ENCODE measurements at places on chromosomes 4 and X.

DNA sequence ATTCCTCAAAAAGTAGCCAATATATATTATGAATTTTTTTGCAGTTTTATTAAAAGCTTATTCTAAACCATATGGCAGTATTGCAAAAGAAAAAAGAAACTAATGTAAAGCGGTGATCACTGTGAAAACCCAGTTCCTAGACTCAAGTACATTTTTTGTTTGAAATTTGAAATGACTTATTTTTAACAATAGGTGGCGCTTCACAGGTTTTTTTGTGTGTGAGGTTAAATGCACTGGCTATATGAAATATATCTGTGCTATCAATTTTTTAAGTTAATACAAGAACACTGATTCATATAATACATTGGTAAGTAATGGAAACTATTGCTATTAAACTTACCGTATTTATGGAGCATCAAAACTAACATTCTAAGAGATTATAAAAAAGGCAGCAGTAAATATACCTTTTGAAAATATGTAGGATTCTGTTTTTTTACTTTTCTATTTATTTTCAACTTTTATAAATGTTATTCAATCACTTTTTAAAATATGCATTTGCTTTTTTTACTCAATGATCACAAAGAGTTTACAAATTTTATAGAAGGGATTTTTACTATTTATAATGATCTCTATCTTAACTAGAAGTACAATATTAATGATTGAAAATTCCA lies 5.6 kb upstream of the SPRY1 start:
- no peak for DNase-seq

GRCh38 chr4:23269566-23269965 lies 576.8 kb downstream of the GBA3 start:
- no peak for DNase-seq

DNA sequence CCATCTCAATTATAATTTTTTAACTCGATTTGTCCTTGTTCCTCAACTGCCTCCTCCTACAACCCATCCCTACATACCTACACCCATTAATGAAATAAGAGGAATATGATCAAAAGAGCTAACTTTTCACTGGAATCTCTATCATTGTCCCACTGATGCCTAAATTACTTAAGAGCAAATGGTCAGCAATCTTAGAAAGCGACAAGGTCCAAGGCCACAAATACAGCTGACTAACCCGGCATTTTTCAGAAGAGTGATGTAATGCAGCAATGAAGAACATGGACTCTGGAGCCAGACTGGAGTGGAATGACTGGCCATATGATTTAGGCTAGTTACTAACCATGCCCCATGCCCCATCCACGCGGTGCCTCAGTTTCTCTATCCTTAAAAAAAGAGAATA lies 56.2 kb downstream of the PPA2 start:
- no peak for DNase-seq

- DNase-seq = no peak
Measured at GRCh38 chr4:12360391-12360790, 931.7 kb upstream of the HS3ST1 start.

DNA sequence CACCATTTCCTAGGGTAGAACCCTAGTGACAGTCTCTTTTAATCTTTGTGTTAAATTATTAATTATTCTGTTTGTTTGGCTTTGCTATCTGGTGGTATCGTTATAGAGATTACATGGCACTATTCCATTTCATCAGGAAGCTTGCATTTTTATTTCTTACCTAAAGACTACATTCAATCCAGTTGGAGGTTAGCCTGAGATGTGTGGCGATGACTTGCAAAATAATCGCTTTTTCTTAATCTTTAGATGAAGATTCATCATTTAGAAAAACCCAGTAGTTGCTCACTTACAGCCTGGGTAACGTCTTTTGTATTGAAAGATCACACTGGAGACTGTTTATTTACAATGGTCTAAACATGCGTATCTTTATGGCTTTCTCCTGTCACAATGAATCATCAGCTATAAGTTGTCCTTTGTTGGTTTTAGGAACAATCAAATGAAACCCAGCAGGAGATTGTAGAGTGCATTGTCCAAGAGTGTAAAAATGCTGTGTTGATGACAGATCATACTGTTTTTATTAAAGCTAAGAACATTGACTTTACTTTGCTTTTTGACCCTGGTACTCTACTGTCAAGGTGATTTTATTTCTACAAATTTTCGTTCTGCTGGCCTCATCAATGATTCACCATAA lies 281.7 kb upstream of the PITX2 start:
- no peak for DNase-seq

GRCh38 chr4:8736090-8736825 lies 135.4 kb downstream of the HMX1 start:
- DNase-seq = no peak

GRCh38 chrX:40043895-40044294 lies 53.9 kb downstream of the BCOR start:
- no peak for DNase-seq

DNA sequence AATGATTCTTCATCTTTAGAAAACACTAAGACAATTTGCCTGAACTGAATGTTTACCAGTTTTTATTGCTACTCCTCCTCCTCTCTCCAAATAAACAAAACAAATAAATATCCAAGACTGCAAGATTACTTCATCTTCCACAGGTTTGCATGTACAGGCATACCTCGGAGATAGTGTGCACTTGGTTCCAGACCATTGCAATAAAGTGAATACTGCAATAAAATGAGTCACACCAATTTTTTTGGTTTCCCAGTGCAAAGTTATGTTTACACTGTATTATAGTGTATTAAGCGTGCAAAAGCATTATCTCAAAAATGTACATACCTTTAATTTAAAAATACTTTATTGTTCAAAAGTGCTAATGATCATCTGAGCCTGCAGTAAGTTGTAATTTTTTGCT lies 53.3 kb downstream of the FBXL5 start:
- DNase-seq = no peak

- DNase-seq = no peak
Measured at GRCh38 chrX:125520029-125520428, 200.4 kb downstream of the TEX13C start.

DNA sequence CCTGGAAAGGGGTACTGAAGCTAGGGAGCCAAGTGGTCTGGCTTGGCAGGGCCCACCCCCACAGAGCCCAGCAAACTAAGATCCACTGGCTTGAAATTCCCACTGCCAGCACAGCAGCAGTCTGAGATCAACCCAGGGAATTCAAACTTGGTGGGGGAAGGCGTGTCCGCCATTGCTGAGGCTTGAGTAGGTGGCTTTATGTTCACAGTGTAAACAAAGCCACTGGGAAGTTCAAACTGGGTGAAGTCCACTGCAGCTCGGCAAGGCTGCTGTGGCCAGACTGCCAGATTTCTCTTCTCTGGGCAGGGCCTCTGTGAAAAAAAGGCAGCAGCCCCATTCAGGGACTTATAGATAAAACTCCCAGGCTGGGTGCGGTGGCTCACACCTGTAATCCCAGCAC lies 58.9 kb downstream of the TFDP3 start:
- DNase-seq = no peak

DNA sequence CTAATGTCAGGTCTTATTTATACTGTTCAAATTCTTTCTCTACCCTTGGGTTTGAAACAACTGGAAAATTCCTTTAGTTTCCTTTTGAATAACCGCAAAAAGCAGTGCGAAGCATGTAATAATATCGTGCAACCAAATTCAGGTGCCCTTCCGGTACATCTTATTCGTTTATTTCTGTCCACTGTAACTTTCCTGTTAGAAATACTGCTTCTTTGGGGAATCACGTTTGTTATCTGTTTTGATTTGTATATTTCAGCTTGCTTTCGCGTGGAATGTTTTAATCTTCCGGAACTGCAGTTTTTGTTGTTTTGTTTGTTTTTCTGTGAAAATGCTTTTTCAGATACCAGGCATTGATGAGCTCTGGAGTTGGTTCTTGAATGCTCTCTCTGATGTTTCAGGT lies 85.7 kb upstream of the HPRT1 start:
- DNase-seq = no peak

DNA sequence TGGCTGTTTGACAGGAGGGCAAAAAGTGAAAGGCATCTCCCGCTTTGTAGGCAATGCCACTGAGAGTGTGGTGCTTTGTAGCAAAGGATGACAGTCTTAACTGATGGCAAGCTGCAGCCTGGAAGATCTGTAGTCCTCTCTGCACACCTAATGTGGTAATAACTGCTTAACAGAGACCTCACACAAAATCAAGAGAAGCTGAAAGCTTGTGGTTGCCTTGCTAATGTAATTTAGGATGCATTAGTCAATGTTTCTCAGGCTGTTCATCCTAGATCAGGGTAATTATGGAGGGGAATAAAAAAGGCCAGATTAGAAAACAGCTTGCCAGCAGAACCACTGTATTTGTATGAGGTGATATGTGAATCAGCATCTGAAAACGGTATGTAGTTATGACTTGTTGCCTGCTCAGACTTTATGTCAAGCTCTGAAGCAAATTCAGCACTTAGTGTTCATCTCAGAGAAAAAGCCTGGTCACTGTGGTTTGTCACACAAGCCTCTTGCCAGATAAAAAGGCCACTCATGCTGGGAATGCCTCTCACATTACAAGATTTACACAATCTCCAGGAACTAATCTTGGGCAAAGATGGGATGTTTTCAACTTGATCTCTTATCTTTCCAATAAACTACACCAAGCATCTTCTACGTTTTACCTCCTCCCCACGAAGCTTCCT lies 130.8 kb downstream of the ENOX2 start:
- no peak for DNase-seq

DNA sequence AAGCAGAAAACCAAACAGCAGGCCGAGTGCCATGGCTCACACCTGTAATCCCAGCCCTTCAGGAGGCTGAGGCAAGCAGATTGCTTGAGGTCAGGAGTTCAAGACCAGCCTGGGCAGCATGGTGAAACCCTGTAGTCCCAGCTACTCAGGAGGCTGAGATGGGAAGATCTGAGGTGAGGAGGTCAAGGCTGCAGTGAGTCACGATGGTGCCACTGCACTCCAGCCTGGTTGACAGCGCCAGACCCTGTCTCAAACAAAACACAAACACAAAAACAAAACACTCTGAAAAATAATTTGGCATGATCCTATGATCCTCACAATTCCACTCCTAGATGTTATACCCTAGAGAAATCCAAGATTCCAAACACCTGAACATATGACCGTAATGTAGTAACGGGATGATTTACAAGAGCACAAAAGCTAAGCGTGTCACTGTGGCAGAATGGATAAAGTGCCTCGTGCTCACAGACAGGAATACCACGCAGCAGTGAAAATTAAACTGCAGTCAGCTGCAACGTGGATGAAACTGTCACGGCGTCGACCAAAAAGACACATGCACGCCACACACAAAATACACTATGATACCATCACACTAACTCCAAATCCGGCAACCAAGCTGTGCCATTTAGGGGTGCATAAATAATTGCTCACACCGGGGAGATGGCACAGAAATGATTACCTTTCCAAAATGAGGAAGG lies 1.7 kb downstream of the NELFA start:
- DNase-seq = no peak

- no peak for DNase-seq
Measured at GRCh38 chr4:178173771-178174170, 731.5 kb upstream of the AGA start.

- DNase-seq = no peak
Measured at GRCh38 chr4:45530498-45530897, 593.4 kb downstream of the GABRG1 start.

- DNase-seq = no peak
Measured at GRCh38 chrX:46554942-46555341, 9.7 kb upstream of the ZNF674 start.

DNA sequence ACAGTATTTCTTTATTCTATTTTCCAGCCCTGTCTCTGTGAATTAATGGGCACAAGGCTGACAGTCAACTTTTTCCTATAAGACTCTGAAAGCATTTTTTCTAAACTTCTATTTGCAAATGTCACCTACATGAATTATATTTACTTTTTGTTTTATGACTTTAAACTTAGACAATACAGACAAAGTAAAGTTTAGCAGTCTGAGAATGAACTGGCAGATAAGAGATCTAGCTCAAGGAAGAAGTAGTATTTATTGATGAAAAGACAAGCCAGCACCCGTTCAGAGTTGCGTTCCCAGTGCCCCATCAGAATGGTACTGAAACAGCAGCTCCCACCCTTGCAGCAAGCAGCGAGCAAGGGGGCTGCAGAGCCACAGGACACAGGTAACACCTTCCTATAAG lies 148.5 kb downstream of the FAM13A start:
- DNase-seq = no peak

- no peak for DNase-seq
Measured at GRCh38 chr4:173381610-173382009, 10.9 kb downstream of the SAP30 start.

- no peak for DNase-seq
Measured at GRCh38 chr4:159867673-159868072, 764.8 kb downstream of the RAPGEF2 start.

- DNase-seq = no peak
Measured at GRCh38 chr4:100588076-100588475, 70.3 kb upstream of the EMCN start.

GRCh38 chr4:7153711-7154110 lies 38.6 kb upstream of the SORCS2 start:
- DNase-seq = no peak
